Bone marrow (tissue), 2 donors: ENCODE measurements at places on chromosomes 5 and 9.

- DNase-seq = no peak
These were observed 11.4 kb downstream of the DCANP1 start for GRCh38 chr5:135435467-135436330.

DNA sequence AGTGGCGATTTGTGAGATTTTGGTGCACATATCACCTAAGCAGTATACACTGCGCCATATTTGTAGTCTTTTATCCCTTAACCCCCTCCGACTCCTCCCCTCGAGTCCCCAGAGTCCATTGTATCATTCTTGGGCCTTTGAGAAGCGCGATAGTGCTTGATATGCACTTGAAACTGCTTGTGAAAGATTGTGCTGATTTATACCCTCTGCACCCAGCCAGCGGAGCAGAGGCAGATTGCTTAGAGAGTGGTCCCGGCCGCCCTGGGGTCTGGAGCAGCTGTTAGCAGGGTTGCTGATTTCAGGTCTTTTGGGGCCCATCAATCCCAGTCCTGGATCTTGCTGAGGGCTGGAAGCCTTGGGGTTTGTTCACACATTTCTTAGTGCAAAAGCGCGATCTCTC, 13.0 kb upstream of the FAM240B start:
- no peak for DNase-seq

DNA sequence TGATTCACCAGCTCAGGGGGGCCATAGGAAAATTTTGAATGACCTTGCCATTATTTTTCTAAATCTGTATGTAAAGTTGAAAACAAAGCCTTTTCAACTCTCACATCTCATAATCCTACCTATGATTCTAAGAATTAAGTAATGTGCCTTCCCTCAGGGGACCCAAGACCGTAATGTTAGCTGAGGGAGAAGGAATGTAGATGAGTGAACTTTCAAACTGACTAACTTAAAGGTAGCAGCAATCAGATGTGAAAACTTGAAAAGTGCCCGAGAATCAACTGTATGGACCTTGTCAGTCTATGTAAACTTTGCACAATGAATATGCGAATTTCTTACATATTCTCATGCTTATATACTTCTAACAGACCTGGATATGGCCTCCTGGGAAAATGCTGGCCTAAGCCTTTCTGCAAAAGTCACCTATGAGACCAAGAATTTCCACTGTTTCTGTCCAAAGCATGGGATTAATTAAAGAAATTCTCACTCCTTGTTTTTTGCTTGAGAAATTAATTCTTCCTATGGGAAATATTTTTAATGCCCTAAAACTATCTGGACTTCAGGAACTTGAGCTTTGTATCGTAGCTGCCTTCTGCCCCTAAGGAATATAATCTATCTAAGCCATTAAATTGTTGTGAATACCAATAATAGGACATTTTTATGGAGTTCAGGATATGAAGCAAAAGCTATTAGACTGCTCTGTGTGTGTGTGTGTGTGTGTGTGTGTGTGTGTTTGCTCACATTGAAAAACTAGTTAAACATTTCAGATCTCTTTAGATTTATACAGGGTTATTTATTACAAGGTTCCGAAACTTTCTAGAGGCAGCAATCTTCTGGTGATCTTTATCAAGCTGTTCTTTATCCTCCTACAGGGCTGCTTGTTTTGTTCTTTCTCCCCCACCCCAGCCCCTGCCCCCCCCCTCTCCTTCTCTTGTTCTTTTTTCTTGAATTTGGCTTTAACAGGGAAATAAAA, 169.1 kb upstream of the CLINT1 start:
- DNase-seq = no peak

DNA sequence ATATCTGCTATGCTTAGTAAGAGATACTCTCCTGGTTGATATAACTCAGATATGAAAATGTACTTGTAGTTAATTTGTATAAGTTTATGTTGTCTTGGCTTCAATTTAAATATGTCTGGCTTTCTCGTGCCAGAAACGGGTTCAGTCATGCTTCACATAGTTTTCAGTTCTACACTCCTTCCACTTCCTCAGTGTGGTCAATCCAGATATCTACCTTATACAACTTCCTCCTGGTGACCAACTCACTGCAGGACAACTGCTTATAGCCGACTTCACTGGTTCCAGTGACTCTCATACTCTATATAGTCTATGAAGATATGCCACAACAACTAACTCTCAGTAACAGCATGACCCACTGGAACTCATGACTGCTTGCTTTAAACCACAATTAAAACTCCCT, 690.4 kb downstream of the SLCO4C1 start:
- DNase-seq = no peak

GRCh38 chr9:504921-505740, 290.5 kb downstream of the DOCK8 start:
- no peak for DNase-seq

DNA sequence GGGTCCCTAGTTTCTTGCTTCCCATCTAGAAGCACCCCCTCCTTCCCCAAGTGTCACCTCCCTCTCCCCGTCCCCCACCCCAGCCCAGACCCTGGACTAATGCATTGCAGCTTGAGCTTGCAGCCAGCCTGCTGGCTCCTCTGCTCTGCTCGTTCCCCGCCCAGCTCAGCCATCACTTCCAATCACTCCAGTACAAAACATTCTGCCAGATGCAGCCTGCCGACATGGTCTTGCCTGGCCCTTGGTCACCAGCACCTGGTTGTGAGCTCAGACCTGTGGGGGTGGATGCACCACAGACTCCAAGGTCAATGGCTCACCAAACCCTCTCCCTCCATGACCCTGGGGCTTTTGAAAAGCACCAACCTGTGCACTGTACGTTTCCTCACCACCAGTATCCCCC, 172.9 kb upstream of the SMIM23 start:
- DNase-seq = no peak

GRCh38 chr5:68999181-68999580, 94.6 kb upstream of the SLC30A5 start:
- no peak for DNase-seq

GRCh38 chr9:32503008-32503407, 23.0 kb downstream of the RIGI start:
- no peak for DNase-seq

- no peak for DNase-seq
These were observed 95.1 kb upstream of the CCNG1 start for GRCh38 chr5:163342306-163342705.

GRCh38 chr5:36877667-36878391, 1.3 kb downstream of the NIPBL start:
- DNase-seq = no peak

GRCh38 chr5:110768138-110768860, 29.5 kb downstream of the SLC25A46 start:
- DNase-seq = no peak
